ENCODE measurements at places on chromosomes 12 and 14.

- no peak for DNase-seq
Measured at GRCh38 chr14:93331728-93332396, 974 bp downstream of the BTBD7 start.

DNA sequence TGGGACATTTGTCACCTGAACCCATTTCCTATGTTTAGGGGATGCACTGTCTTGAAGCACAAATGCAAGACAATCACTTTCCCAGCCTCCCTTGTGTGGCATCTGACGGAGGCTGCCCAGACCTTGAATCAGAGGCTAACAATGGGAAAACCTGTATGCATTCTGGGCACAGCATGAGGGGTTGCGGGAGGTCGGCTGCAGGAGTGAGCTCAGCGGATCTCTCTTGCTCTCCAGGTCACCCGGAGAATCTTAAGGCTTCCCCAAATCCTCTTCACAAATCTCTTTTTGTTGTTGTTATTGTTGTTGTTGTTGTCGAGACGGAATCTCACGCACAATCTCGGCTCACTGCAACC lies 15.3 kb downstream of the NFKBIA start:
- no peak for DNase-seq

- DNase-seq, result no peak
Measured at GRCh38 chr14:60220084-60220483, 28.9 kb upstream of the PPM1A start.

DNA sequence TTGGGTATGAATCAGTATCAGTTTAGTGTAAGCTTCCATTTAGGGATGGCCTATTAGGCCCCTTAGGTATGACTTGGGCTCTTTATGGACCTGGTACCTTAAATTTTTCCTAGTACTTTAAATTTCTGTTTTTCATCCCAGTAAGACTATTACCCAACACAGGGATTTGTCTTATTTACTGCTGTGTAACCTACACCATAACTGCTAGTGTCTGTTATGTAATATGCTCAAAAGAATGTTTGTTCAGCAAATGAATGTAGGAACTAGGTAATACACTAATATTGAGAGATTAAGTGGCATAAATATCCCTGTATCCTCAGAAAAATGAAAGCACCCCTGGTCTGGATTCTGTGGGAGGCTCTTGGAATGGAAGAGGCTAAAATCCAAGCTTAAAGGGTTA lies 63.7 kb upstream of the YARS2 start:
- no peak for DNase-seq

DNA sequence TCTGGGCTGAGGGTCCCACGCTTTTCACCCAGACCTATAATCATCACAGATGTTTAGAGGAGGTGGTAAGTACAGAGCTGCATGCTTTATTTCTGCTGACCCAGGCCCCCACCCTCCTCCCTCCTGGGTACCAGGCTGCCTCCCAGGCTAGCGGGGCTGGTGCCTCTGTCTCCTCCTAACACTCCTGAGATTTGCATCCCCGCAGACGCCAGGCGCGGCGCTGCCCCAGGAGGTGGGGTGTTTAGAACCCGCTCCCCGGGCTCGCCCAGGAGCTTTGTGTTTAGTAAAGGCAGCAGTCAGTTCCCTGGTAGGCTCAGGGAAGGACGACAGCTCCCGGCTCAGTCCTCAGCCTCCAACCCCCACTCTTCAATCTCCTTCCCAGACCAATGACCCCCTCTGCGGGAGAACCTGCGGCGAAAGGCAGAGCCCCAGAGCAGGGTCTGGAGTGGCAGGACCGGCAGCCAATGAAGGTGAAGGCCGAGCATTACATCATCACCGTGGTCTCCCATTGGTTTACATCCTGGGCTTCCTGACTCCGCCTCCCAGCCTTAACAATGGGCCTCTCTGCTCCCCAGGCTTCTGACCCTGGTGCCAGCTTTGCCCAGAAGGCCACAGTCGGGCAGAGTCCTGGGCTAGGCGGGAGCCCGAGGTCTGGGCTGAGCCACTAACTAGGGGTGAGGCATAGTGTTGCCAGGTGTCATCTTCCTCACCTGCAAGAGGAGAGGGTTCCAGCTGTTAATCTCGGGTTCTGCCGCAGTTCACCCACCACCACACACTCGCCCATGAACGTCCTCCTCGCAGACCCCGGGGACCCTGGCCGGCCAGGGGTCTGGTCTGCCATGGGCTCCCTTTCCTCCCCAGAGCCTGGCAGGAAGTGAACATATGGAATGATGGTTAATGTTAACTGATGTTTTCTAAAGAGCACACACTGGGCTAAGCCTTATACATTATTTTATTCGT lies 57.5 kb downstream of the CALM1 start:
- DNase-seq, result no peak
